Body of pancreas (tissue), 4 donors: ENCODE measurements at places on chromosomes 13 and 19.

GRCh38 chr19:50819636-50820035 lies 4.0 kb downstream of the KLK1 start:
- H3K4me3 ChIP-seq: peak overlapping the region; percentile 27
- H3K27me3 ChIP-seq: no peaks in the 10 kb centered on the region
- H3K27ac ChIP-seq: peak overlapping the region; percentile 78
- no peaks in the 10 kb centered on the region for H3K36me3 ChIP-seq
- H3K4me1 ChIP-seq: peaks cover 68% of the 10 kb centered on the region
- DNase-seq: no peak

DNA sequence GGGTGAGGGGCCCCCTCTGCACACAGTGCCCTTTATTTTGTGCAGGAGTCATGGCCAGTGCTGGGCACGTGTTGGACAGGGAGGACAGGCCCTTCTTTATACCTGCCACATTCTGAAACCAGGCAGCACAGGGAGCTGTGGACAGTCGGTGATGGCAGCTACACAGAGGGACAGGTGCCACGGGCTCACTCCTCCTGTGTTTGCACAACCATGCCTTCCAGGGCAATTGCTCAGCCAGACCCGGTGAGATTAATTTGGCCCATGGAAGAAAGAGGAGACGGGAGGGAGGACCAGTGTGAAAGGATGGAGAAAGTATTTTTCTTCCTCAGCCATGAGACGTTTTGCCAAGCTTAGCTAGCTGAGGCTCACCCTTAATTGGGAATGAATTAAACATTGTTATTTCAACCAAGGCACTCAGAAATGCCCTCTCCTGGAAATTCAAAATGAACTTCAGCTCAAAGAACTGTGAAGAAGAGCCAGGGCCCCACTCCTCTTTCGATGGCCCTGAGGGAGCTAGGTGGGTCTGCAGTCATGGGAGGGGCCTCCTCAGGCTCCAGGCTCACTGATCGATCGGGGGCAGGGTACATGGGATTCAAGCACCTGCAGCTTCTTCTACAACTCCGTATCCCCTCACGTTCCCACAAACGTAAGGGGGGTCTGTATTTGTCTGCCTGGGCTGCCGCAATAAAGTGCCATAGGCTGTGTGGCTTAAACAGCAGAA lies 41.2 kb downstream of the SHISA2 start:
- DNase-seq: no peak
- H3K36me3 ChIP-seq: no peaks in the 10 kb centered on the region
- H3K27me3 ChIP-seq: no peaks in the 10 kb centered on the region
- H3K27ac ChIP-seq: no peak overlapping the region
- H3K4me3 ChIP-seq: no peak overlapping the region
- H3K4me1 ChIP-seq: no peaks in the 10 kb centered on the region

DNA sequence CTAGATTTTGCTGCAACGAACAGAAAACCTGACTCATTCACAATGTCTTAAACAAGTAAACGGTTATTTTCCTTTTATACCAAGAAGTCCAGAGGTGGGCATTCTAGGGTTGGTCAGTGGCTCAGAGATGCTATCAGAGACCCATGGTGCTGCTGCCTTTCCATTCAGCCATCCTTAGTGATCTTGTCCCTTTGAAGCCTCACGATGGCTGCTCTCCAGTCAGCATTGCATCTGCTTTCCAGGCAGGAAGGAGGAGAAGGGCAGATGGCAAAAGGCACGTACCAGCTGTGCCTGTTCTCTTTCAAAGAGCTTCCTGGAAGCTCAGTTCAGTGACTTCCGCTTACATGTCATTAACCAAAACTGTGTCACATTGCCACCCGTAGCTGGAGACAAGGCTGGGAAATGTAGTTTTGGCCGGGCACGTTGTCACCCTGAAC lies 30.1 kb downstream of the WDFY2 start:
- H3K27ac ChIP-seq: no peak overlapping the region
- no peaks in the 10 kb centered on the region for H3K36me3 ChIP-seq
- no peak overlapping the region for H3K4me3 ChIP-seq
- peak; percentile 61 for DNase-seq
- H3K27me3 ChIP-seq: no peaks in the 10 kb centered on the region

- DNase-seq: no peak
- H3K4me3 ChIP-seq: no peak overlapping the region
- H3K4me1 ChIP-seq: peaks cover 39% of the 10 kb centered on the region
- H3K27me3 ChIP-seq: no peaks in the 10 kb centered on the region
- no peak overlapping the region for H3K27ac ChIP-seq
Observed at GRCh38 chr19:45253396-45254027, 2.4 kb downstream of the MARK4 start.

GRCh38 chr13:55887561-55887960 lies 1253.2 kb upstream of the PRR20A start:
- no peaks in the 10 kb centered on the region for H3K4me1 ChIP-seq
- no peak for DNase-seq
- no peaks in the 10 kb centered on the region for H3K27me3 ChIP-seq
- no peak overlapping the region for H3K4me3 ChIP-seq

- no peak overlapping the region for H3K4me3 ChIP-seq
- no peak for DNase-seq
- H3K36me3 ChIP-seq: no peaks in the 10 kb centered on the region
Observed at GRCh38 chr19:2365201-2365970, 5.3 kb downstream of the TMPRSS9 start.

DNA sequence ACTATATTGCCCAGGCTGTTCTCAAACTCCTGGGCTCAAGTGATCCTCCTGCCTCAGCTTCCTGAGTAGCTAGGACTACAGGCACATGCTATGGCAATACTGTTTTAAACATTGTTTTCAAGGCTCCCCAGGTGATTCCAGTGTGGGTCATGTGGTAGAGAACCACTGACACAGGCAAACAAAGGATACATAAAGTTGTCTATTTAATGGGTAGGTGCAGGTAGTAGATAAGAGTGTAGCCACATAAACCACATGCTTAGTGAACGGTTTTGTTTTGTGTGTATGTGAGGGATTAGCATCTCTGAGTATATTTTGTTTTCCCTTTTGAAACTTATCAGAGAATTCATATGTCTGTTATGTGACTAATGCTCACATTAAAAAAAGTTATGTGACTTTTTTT lies 36.7 kb downstream of the USPL1 start:
- H3K4me3 ChIP-seq: no peak overlapping the region
- H3K36me3 ChIP-seq: peaks cover 11% of the 10 kb centered on the region
- no peaks in the 10 kb centered on the region for H3K27me3 ChIP-seq
- no peak overlapping the region for H3K27ac ChIP-seq
- no peak for DNase-seq

- H3K36me3 ChIP-seq: peaks cover 21% of the 10 kb centered on the region
- H3K4me1 ChIP-seq: no peaks in the 10 kb centered on the region
- no peaks in the 10 kb centered on the region for H3K27me3 ChIP-seq
- no peak overlapping the region for H3K4me3 ChIP-seq
Observed at GRCh38 chr19:42229855-42230351, 9.8 kb downstream of the ZNF526 start.

- no peak overlapping the region for H3K27ac ChIP-seq
- no peaks in the 10 kb centered on the region for H3K27me3 ChIP-seq
- no peak overlapping the region for H3K4me3 ChIP-seq
- H3K36me3 ChIP-seq: no peaks in the 10 kb centered on the region
- no peak for DNase-seq
Observed at GRCh38 chr13:37091835-37092234, 13.6 kb downstream of the CSNK1A1L start.

GRCh38 chr19:44851427-44851826 lies 5.3 kb downstream of the NECTIN2 start:
- H3K4me1 ChIP-seq: peaks cover 41% of the 10 kb centered on the region
- H3K27ac ChIP-seq: no peak overlapping the region
- no peak for DNase-seq
- no peaks in the 10 kb centered on the region for H3K27me3 ChIP-seq
- no peak overlapping the region for H3K4me3 ChIP-seq

DNA sequence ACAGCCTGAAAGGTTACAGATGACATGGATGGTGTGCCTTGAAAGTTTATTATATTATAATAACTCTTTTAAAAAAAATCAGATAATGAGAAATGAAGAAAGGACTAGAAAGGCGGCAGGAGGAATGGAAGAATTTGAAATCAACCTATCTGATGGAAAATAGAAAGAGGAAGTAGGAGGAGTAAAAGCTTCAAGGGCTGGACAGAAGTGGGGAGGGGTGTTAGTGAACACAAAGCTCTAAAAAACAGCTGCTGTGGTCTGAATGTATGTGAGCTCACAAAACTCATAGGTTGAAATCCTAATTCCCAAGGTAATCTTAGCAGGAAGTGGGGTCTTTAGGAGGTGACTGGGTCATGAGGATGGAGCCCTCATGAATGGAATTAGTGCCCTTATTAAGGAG lies 19.5 kb downstream of the CCDC70 start:
- H3K36me3 ChIP-seq: no peaks in the 10 kb centered on the region
- no peaks in the 10 kb centered on the region for H3K4me1 ChIP-seq
- no peak overlapping the region for H3K4me3 ChIP-seq
- H3K27ac ChIP-seq: no peak overlapping the region
- no peaks in the 10 kb centered on the region for H3K27me3 ChIP-seq
- DNase-seq: no peak

- no peak overlapping the region for H3K4me3 ChIP-seq
- no peak overlapping the region for H3K27ac ChIP-seq
- DNase-seq: no peak
- H3K4me1 ChIP-seq: peaks cover 38% of the 10 kb centered on the region
- no peaks in the 10 kb centered on the region for H3K36me3 ChIP-seq
- H3K27me3 ChIP-seq: no peaks in the 10 kb centered on the region
Observed at GRCh38 chr19:3517638-3518037, 11.5 kb downstream of the FZR1 start.

DNA sequence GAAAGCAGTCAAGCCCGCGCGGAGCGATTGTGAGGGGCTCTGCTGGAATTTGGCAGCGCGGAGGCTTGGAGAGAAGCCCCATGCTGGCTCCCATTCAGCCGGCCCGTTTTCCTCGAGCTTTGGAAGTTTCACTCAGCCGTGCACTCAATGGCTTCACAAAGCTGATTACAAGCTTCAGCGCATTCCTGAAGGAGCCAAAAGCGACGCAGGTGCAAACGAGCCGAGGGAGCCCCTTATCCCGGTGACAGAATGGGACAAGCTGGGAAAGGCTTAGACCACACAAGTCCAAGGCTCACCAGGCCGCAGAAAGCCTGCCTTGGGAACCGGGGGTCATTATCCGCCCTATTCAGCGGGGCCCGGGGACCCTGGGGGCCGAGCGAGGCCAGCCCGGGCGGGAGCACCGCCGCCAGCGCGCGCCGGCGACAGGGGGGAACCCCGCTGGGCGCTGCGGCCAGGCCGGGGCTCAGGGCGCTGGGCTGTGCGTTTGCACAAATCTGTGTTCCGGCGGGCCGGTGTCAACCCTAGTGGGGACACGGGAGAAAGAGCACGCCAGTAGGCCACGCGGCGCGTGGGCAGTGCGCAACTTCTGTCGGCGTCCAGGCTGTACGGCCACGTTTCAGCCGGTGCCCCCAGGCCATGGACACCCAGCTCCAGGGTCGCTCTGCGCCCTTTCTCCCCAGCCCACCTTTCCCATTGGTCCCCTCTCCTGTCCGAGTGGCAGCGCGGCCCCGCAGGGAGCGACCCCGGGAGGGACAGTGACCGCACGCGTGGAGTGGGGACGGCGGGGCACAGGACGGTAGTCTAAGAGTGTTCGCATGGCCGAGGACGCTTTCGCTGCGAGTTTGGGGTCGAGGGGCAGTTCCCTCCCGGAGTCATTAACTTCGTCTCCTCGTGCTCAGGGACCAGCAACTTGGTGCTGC lies 37.3 kb downstream of the SOX1 start:
- no peaks in the 10 kb centered on the region for H3K36me3 ChIP-seq
- no peak overlapping the region for H3K4me3 ChIP-seq
- no peak for DNase-seq

DNA sequence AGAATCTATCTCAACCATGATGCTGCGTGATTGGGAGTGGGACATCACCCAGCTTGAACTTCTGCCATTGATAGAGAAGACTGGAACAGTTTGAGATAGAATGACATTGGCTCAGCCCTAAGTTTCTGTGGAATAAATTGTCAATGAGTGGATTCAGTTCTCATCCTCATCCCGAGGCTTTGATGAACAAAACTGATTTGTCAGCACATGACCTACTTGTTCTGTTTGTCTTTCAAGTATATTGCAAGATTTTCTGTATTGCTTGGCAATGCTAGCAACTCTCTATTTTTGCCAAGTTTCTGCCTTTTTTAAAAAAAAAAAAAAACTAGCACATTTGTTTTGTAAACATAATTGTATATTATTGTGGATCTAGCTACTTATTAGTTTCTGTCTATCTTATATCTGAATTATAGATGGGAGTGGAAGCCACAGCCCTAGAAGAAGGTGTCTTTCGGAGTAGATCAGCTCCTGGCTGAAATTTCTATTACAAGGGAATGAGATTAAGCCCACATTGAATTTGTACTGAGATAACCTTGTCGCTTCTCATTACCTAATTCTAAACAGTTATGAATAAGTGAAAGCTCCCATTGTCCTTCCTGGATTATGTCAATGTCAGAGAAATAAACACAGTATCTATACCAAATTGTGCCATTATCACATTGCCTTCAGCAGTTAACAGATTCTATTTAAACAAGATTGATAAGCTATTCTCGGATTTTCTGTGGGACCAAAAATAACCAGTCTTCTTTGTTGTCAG lies 166.1 kb downstream of the TNFSF13B start:
- H3K36me3 ChIP-seq: no peaks in the 10 kb centered on the region
- H3K4me3 ChIP-seq: no peak overlapping the region
- H3K4me1 ChIP-seq: no peaks in the 10 kb centered on the region
- no peak overlapping the region for H3K27ac ChIP-seq
- DNase-seq: no peak

DNA sequence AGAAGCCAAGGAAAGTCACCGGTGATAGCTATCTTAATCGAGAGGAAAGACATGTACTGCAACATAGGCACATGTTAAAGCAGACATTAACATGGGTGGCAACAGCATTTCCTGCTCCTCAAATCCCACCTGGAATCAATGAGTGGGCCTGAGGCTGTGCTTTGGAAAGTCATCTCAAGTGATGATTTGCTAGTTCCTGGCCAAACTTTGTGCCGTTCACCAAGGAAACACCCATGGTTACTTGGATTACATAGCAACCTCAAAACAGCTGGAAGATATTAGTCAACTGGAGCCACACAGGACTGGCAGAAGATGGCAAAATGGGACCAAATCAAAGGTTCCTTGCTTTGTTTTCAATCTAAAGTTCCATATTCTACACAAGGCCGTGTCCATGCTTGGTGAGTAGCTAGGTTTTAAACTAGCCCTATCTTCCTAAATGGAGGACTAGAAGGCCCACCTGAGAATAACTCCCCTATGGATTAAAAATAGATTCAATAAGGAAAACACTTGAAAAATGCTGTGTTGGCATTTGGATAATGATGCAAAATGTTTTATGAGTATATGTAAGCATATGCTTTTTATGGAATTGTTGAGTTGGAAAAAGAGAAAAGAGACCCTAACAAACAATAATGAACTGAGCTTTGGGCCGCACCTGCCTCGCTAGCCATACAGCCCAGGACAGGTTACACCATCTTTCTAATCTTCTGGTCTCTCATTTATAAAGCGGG lies 144.5 kb downstream of the RGCC start:
- no peaks in the 10 kb centered on the region for H3K27me3 ChIP-seq
- H3K27ac ChIP-seq: no peak overlapping the region
- no peaks in the 10 kb centered on the region for H3K4me1 ChIP-seq
- H3K4me3 ChIP-seq: no peak overlapping the region
- no peak for DNase-seq
- no peaks in the 10 kb centered on the region for H3K36me3 ChIP-seq
